ENCODE measurements at places on chromosomes 16 and 17. TPM values are rescaled to one million over a fixed set of nuclear protein-coding genes. Genes with fewer than 3 reads are reported as not detected.

Gene LAT
- total RNA-seq: 0.74 TPM

- DNase-seq: no peak
Observed at GRCh38 chr16:17471719-17472461, 1.1 kb upstream of the XYLT1 start.

DNA sequence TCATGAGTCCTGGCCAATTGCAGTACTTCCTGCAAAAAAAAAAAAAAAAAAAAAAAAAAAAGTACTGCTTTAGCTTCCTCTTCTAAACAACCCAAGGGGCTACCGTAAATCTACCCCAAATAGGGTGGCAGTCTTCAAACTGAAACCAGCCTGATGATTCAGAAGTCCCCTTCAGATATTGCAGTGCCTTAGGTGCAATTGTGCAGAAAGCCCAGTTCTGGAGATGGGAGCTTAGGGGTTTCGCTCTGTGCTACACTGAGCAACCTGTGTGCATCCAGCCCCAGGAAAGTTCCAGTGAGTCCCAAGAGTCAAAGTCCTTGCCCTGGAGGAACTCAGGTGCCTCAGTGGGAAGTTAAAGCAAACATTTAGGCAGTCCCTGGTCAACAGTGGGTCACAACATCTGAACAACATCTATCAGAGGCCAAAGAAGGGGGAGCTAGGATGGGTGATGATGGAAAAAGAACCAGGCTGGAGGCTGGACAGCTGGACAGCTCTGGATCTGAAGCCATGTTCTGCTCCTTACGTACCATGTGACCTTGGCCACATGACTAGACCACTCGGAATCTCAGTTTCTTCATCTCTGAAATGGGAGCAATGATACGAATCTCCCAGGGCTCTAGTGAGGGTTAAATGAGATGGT is 6.7 kb upstream of the CIITA start:
- DNase-seq: no peak

GRCh38 chr17:57874434-57875289 is 24.8 kb upstream of the MRPS23 start:
- DNase-seq: peak; percentile 97

DNA sequence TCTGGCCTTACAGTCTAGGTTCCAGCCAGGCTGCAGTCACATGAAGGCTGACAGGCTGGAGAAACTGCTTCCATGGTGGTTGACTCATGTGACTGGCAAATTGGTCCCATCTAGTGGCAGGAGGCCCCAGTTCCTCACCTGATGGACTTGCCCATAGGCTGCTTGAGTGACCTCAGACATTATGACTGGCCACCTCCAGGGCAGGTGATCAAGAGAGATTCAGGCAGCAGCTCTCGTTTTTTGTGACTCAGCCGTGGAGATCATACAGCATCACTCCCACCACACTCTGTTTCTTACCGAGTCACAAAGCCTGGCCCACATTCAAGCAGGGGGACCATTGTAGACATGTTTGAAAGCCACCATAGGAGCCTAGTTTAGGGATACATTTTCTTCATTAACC is 34.5 kb downstream of the SIAH1 start:
- no peak for DNase-seq

GRCh38 chr17:17350491-17351355 is 47.5 kb downstream of the NT5M start:
- peak; percentile 89 for DNase-seq

DNA sequence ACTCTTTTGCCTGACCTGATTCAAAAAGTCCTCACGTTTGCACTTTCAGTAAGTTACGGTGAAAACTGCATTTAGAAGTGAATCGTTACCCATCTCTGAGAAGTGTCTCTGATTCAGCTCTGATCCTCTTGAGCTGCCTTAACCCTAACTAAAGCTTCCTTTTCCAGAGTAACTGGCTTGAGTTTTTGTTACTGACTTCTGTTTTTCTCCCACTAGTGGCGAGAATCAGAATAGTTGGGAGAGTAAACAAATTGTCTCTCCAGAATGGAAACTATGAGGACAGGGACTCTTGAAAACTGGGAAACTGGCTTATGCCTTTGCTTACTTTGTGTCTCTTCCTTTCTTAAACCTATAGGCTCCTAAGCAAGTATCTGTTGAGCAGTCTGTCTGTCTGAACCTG is 31.3 kb upstream of the KPNB1 start:
- peak; percentile 27 for DNase-seq

DNA sequence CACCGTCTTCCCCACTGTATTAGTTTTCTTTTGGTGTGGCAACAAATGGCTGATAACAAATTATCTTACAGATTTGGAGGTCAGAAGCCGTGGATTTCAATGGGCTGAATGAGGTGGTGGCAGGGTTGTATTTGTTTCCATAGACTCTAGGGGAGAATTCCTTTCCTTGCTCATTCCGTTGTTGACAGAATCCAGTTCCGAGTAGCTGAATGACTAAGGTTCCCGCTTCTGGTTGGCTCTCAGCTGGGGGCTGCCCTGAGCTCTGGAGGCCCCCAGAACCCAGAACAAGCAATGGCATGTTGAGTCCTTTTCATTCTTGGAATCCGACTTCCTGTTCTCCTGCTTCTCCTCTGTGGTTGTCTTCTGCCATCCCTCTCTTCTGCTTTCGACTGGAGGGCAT is 280.4 kb downstream of the SNX29 start:
- DNase-seq: no peak

- DNase-seq: no peak
Observed at GRCh38 chr16:48444574-48444973, 59.4 kb upstream of the SIAH1 start.

DNA sequence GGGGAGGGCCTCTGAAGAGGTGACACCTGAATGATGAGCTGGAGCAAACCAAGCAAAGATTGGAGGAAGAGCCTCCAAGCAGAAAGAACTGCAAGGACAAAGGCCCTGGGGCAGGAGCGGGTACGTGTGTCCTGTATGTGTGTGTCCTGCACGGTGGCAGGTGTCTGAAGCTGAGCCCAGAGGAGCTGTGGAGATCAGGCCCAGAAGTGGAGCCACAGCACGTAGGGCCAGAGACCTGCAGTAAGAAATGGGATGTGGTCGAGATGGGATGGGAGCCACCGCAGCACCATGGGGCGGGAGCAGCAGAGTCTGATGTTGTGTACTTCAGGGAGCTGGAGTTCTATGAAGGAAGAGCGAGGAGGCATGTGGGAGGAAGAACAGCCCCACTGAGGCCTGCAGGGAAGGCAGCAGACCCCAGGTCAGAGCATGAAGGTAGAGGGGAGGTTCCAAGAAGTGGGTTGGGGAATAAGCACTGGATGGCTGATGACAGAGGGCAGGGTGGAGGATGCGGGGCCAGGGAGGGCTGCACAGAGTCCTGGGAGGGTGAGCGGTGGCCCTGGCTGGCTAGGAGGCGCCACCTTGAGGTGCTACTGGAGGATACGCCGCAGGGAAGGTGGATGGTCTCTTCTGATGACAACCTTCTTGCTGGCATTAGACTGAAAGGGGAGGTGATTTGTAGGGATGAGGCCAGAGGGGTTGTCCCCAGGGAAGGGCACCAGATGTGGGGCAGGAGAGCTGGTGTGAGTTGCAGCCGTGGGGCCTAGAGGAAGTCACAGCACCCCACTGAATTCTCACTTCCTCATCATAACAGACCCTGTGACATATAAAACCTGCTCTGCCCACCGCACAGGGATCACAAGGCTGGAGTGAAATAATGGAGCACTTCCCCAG is 10.6 kb upstream of the CETP start:
- DNase-seq: peak; percentile 86

- no peak for DNase-seq
Observed at GRCh38 chr17:54418467-54418866, 482.2 kb upstream of the TOM1L1 start.

Gene CDH16
- not detected for total RNA-seq

Gene NECAB2
- 1.2 TPM for total RNA-seq

DNA sequence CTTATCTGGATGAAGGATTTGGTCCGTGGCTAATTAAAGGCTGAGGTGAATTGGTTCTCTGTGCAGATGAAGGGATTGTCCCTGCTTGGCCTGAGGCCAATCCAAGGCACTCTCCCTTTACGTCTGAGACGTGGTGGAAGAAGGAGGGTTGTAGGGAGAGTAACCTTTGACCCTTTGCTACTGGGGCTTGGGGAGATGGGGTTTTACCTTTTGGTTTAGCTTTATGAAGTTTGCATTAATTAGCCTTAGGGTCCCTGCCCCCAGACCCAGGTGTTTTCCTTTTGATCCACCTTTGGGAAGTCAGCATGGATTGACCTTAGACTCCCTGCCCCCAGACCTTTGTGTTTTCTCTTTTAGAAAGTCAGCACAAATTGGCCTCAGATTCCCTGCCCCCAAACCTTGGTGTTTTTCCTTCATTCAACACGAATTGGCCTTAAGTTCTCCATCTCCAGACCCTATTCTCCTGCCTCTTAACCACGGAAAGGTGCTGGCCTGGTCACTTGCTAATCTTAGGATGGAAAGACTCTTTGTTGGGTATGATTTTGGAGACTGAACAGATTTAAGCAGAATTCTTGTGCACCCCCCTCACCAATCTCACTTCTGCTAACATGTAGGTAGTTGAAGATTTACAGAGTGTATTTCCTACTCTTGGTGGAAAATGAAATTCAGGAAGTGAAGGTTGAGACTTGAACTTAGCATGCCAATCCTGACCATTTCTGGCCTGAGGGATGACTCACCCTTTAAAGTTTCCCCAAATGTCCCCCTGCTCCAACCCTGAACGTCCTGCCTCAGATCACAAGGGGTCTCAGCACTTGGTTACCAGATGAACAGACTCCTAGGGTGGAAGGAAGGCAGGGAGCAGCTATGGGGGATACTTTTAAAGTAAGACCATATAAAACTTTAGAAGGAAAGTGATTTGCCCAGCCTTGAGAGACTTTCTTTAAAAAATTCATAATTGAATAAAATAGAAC is 23.1 kb upstream of the MMD start:
- DNase-seq: no peak

Gene MYH8
- not detected for total RNA-seq

GRCh38 chr16:2019921-2020831 is 591 bp downstream of the NPW start:
- peak; percentile 86 for DNase-seq

- no peak for DNase-seq
Observed at GRCh38 chr16:84795329-84796053, 24.3 kb upstream of the CRISPLD2 start.

GRCh38 chr16:49929626-49930025 is 73.7 kb upstream of the ZNF423 start:
- peak; percentile 12 for DNase-seq

DNA sequence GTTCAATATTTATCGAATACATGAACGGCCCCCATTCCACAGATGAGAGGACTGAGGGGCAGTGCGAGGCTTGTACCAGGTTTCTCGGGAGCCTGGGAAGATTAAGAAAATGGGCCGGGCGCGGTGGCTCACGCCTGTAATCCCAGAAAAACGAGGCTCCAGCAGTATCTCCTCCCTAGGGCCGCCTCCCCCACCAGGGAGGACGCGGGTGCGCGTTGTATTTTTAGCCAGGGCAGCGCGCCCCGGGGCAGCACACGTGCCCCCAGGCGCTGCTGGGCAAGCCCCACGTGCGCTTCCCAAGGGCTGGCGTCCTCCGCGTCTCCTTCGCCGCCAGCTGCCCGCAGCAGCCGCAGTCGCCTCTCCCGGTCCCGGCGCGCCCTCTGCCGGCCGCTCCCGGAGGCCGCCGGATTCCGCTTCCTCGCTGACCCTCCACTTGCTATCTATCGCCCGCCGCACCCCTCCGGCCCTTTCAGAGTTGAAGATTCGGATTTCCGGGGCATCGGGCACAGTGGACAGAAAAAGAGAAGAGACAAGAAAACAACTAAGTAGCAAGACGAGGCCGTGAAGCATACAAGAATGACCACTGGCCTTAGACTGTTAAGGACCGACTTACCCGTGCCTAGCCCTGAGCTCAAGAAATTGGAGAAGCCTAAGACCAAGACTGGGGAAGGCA is 1.9 kb upstream of the YBX2 start:
- peak; percentile 96 for DNase-seq

- peak; percentile 67 for DNase-seq
Observed at GRCh38 chr16:4610011-4611005, 4.4 kb downstream of the UBALD1 start.

Gene SOX15
- 44.0 TPM for total RNA-seq

Gene FNDC8
- 0.55 TPM for total RNA-seq

GRCh38 chr16:81816351-81816750 is 37.3 kb downstream of the PLCG2 start:
- no peak for DNase-seq

Gene PPP1R1B
- 11.8 TPM for total RNA-seq

DNA sequence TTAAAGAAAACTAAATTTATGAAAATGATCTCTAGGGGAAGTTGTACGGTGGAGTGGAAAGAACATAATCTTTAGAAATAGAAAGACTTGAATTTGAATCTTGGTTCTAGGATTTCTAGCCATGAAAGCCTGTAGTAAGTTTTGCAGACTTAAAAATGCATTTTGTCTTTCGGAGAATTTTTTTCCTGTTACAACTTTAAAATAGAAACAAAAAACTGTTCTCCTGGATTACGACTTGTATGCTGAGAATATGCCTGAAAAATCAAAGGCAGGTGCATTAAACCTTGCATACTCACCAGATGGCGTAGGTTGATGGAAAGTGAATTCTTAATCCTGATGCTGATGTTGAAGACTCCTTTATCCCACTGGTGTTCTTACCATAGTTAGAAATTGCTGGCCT is 7.5 kb upstream of the MPHOSPH6 start:
- DNase-seq: no peak

Gene RNF135
- total RNA-seq: 9.8 TPM

DNA sequence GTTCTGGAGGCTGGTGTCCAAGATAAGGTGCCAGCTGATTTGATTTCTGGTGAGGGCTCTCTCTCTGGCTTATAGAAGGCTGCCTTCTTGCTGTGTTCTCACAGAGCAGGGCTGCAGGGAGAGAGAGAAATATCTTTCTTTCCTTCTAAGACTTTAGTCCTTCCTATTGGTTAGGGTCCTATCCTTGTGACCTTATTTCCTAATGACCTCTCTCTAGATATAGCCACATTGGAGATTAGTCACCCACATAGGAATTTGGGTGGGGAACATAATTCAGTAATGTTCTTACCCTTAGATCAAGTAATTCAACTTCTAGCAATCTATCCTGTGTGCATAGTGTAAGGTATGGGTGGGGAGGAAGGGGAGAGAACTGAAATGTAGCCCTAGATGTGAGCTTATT is 18.0 kb upstream of the ABCA5 start:
- no peak for DNase-seq

Gene ARHGDIG
- total RNA-seq: 5.3 TPM

Gene MGAT5B
- total RNA-seq: 3.7 TPM

- no peak for DNase-seq
Observed at GRCh38 chr16:68696514-68696913, 40.6 kb upstream of the CDH1 start.

Gene CCL17
- total RNA-seq: not detected

Gene HSF5
- not detected for total RNA-seq

DNA sequence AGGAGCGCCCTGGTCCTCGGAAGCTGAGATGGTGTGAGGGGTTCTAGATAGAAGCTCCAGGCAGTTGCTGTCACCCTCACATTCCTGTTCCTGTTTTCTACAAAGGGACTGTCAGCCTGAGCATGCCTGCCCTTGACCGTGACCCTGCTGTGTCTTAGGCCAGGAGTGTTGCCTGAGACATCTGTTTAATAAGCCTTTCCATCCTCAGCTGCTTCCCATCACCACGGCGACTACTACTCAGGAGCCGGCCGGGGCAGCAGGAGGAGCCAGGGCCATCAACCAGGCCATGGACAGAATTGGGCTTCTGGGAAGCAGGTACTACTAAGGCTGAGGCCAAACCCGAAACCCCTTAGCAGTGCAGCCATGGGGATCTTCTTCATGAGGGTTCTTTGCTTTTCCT is 151.4 kb downstream of the KATNIP start:
- DNase-seq: no peak

GRCh38 chr17:44216173-44216572 is 3.3 kb downstream of the UBTF start:
- DNase-seq: no peak

GRCh38 chr17:8614988-8615387 is 15.5 kb downstream of the MYH10 start:
- DNase-seq: no peak

Gene HASPIN
- total RNA-seq: 39.1 TPM

- DNase-seq: no peak
Observed at GRCh38 chr16:47392081-47392480, 68.8 kb downstream of the ITFG1 start.

All from H7 (cell line).